Activated CD4-positive, alpha-beta T cell treated with anti-CD3 and anti-CD28 coated beads, Interleukin-10, Interleukin-2, amounts not matched to agents 100 ng/mL and 50 ng/mL, durations not matched to agents 16 hours and 8 hours (primary cell): ENCODE measurements at places on chromosomes 13 and 19.

GRCh38 chr13:34591900-34592529 lies 350.1 kb upstream of the NBEA start:
- DNase-seq: no peak

DNA sequence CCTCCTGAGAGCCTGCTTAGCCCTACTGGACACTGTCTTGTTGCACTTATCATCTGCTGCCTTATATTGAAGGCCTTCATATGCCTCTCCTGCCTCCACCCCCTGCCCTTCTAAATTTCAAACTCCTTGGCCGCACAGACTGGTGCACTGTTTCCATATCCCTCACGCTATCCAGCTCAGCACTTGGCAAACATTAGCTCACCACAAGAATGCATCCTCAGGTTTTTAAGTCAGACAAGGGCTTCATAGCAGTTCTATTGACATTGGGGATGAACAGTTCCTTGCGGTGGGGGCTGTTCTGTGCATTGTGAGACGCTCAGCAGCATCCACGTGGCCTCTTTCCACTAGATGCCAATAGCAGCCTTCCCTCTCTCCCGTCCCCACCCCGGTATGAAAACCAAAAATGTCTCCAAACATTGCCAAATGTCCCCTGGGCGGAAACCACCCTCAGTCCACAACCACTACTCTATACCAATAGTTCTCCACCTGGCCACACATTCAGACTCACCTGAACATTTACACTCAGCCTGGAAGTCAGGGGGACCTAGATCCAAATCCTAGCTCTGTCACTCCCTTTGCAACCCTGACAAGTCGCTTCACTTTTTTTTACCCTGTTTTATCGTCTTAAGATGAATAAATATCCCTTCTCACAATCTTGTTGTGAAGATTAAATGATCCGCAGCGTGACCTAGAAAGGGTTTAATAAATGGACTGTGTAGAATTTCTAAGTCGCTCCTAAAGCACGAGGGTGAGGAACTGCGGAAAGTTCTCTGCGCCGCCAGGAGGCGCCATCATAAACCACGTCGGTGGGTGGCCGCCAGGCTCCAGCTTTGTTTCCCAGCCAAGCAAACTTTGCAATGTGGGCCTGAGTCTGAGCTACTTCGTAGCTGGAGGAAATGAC lies 3.6 kb upstream of the CEACAM3 start:
- peak; percentile 54 for DNase-seq

DNA sequence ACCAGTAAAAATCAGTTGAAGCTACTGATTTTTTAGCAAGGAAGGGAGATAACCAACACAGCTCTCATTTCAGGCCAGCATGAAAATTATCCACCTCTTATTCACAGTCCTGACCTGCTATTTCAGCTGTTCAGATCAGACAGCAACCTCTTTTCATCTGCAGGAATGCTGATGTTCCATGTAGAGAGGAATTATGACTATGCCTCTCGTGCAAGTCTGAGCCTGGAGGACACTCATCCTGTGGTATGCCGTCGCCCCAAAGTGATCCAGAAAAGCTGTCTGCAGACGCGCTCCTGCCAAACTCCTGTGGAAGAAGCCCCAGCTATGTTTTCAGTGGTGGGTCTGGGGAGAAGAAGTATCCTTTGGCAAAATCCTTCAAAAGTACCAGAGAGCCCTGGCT lies 563.5 kb upstream of the SLITRK1 start:
- DNase-seq: no peak

DNA sequence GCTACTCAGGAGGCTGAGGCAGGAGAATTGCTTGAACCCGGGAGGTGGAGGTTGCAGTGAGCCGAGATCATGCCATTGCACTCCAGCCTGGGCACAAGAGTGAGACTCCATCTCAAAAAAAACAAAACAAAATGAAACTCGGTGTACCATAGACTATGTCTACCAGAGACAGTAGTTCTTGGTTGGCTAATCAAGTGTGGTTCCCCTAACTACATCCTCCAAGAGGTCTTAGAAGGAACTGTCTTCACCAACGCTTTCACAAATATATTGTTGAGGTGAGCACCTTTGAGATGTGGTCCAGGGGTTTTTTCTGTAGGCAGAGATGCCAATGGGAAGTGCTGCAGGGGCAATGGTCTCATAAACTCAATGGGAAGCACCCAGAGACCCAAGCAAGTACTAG lies 48.0 kb downstream of the RFC3 start:
- DNase-seq: no peak

DNA sequence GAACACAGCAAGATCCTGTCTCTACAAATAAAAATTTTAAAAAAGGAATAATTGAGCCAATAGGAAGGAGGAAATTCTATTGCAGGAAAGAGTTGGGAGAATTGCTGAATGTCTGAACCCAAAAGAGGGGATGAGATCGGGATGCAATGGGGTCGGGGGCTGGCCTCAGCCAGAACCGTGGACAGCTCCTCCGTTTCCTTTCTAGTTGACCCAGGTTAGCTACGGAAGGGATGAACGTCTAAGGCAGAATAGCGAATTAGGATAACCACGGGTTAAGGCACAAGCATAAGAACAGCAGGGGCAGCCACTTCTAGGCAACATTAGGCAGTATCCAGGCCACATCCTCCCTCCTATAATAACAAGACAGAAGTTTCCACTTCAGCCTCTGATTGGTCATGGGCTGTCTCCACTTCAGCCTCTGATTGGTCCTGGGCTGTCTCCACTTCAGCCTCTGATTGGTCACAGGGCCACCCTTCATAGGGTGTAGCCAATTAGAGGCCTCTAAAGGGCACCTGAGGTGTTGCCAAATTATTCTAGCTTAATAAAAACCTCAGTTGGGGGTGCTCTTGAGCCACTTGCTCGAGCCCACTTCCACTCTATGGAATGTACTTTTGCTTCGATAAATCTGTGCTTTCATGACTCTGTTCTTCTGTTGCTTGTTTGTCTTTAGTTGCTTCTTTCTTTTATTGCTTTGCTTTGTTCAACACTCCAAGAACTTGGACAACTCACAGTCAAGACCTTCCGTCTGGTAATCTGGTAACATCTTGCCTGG lies 24.9 kb upstream of the TPM4 start:
- DNase-seq: peak; percentile 58

- peak; percentile 5 for DNase-seq
Measured at GRCh38 chr19:36215276-36216123, 594 bp downstream of the ZNF146 start.

DNA sequence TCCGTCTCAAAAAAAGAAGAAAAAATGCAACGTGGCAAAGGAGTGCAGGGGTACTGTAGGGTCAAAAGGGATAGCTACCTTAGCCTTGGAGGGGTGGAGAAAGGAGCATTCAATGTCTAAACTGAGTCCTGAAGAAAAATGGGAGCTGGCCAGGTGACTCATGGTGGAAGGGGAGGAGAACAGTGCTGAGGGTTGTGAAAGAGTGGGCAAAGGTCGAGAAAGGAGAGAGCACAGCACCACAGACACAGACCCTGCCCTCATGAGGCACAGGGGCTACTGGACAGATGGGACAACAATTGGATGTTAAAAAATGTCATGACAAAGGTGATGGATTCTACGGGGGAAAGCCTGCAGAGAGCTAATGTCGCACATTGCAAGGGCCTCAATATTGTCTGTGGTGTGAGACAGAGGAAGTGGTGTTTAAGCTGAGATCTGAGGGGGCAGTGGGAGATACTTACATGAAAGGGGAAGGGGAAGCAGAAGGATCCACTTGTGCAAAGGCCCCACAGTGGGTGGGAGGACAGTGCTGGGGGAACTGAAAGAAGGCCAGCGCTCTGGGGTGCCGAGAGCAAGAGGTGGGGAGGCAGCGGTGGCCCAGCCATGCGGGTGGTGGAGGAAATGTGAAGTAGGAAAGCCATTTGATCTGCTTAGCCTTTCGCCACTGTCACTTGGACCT lies 42.9 kb upstream of the URAD start:
- DNase-seq: no peak

- DNase-seq: no peak
Measured at GRCh38 chr19:8110931-8111330, 38.5 kb downstream of the FBN3 start.

GRCh38 chr13:87444135-87444534 lies 227.0 kb upstream of the SLITRK5 start:
- no peak for DNase-seq

GRCh38 chr13:46387064-46387851 lies at the start of gene RUBCNL:
RUBCNL (minus strand) TSS chr13:46387252; CDS start chr13:46372475, 14,777 bp downstream.
- DNase-seq: peak; percentile 45
